ENCODE measurements at places on chromosomes 5 and 9.

- no peak for DNase-seq
These were observed 109.1 kb downstream of the EGFLAM start for GRCh38 chr5:38367410-38367809.

GRCh38 chr5:179564526-179564925 is 14.2 kb downstream of the RUFY1 start:
- no peak for DNase-seq

DNA sequence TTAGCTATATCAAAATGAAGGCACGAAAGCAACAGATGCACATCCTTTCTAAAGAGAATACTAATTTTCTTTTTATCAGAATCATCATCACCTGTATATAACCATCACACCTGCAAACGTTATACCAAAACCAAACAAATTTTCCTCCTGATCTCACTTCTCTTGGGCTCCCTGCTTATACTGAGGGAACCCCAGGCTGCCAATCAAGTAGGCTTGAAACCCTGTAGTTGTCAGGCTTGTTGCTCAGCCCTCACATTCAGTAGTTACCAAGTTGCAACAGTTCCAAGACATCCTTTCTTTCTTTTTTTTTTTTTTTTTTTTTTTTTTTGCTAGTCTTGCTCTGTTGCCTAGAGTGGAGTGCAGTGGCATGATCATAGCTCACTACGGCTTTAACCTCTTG is 12.7 kb downstream of the STRBP start:
- DNase-seq, result no peak

DNA sequence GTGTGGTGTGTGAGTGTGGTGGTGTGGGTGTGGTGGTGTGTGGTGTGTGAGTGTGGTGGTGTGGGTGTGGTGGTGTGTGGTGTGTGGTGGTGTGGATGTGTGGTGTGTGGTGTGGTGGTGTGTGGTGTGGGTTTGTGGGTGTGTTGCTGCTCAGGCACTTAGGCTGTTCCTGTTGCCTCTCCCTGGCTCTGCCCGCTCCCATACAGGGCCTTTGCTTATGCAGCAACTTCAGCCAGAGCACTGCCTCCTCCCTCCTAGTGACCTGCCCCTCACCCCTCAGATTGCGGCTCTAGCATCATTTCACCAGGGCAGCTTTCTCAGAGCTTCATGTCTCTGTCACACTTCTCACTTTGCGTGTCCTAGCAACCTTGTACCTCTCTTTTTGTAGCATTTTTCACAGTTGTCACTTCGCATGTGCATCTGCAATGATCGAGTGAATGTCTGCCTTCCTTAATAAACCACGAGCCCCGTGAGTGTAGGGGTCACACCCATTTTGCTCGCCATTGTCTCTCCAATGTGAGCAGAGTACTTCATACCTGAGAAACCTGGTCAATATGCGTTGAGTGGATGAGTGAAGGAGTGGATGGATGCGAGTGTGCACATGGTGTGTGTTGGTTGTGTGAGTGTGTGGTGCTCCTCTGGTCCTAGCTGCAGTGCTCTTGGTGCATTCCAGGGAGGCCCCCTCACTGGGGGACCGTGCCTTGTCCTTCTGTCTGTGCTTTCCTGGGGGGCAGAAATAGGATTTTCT is 167.9 kb upstream of the PANK3 start:
- DNase-seq, result no peak

DNA sequence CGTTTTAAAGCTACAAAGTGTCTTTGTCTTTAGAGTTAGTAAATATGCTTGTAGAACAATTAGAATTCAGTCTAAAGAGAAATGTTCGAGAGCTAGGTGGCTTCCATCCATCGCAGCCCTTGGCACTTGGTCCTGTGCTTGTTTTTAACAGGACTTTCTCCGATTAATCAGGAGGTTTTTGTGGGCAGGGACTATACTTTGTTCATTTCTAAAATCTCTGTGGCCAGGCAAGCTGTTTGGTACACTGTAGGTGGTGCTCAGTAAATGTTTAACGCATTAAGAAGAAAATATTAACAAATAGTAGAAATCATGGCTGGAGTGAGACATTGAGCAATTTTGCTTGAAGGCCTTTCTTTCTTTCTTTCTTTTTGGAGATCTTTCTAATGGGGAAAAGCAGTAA is 20.8 kb downstream of the AGXT2 start:
- DNase-seq, result no peak

DNA sequence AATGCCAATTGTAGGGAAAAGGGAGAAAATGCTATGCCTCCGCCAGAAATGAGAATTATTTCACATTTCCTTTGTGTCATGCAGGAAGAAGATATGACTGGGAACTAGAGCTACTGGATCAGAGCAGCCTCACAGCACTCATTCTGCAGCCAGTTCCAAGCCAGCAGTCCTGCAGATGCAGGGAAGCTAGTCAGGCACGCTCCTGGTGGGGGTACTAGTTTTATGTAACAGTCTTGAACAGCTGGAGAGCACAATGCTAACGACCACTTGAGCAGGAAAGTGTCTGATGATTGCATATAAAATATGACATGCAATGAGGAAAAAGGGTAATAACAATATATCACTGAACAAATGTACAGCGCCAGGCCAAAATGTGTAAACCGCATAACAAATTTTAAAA is 21.7 kb downstream of the CDH10 start:
- no peak for DNase-seq

DNA sequence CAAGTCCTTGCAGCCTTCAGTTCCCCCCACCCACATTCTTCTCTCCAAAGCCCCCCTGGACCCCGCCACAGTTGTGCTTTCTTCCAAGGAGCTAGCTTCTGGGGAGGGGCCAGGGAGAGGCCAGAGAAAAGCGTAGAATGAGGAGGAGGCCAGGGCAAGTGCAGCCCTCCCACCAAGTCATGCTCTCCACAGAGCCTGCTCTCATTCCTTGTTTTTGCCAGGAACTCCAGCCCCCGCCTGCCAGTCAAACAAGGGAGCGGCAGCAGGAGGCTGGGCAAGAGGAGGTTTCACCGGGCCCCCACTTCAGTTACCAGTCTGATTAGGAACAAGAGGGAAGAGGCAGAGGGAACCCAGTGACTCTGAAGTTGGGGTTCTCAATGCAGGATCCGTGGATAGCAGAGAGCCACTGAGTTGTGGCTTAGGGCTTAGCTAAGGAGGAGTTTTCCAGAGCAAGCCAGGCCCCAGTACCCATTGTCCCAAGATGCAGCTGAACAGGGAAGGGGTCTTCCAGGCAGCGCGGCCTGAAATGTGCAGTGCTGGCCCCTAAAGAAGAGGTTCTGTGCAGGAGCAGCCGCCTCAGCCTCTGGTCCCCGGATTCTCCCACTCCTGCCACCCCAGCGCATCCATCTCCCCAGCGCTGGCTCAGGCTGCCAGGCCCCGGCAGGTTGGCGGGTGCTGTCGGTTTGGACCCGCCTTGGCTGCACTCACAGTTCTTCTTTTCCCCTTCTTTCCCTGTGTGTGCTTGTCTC is 120.6 kb downstream of the DAB2IP start:
- no peak for DNase-seq

DNA sequence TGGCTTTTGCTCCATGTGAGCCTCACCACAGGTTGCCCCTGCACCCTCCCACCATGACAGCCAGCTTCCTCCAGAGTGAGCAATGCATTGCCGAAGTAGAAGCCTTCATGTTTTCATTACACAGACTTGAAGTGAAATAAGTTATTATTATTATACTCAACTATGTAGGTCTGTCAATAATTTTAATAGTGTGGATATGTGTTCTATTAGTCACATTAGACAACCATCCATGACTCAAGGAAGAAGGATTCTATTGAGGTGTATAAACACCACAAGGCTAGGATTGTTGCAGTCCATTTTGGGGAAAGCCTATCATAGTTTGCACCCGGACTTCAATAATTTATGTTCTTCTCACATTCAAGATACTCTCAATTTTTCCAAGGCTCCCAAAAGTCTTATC is 369.5 kb downstream of the TAF11L14 start:
- DNase-seq, result no peak

GRCh38 chr5:176948458-176948857 is 49.3 kb upstream of the HK3 start:
- DNase-seq, result no peak
